ENCODE measurements at places on chromosomes 2 and 18. TPM values are rescaled to one million over a fixed set of nuclear protein-coding genes. Genes with fewer than 3 reads are reported as not detected.

DNA sequence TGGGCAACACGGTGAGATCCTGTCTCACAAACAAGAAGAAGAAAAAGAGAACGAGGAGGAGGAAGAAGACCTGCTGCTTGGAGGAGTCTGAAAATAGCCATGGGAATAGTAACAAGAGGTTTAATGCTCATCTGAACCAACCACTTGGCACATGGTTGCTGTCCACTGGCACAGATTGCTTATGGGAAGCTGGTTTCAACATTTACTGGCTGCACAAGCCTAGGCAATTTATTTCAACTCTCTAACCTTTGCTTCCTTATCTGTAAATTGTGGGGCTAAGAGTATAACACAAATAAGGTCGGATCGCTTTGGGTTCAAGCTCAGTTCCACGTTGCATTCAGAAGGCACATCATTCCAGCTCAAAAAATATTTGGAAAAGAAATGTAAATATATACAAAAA, 14.2 kb upstream of the RHOB start:
- DNase-seq = no peak

DNA sequence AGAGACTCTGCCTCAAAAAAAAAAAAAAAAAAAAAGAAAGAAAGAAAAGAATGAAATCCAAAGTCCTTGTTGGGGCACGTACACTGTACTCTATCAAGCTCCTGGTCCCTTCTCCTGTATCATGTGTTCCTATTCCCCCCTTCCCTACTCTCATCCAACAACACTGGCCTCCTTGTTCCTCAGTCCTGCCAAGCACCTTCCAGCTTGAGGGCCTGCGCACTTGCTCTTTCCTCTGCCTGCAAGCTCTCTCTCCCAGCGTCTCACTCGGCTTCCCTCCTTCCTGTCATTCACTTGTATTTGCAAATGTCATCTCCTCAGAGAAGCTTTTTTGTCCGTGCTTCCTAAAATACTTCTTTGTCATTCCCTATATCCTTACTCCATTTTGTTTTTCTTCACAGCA, 10.8 kb upstream of the KIF3C start:
- DNase-seq = no peak

DNA sequence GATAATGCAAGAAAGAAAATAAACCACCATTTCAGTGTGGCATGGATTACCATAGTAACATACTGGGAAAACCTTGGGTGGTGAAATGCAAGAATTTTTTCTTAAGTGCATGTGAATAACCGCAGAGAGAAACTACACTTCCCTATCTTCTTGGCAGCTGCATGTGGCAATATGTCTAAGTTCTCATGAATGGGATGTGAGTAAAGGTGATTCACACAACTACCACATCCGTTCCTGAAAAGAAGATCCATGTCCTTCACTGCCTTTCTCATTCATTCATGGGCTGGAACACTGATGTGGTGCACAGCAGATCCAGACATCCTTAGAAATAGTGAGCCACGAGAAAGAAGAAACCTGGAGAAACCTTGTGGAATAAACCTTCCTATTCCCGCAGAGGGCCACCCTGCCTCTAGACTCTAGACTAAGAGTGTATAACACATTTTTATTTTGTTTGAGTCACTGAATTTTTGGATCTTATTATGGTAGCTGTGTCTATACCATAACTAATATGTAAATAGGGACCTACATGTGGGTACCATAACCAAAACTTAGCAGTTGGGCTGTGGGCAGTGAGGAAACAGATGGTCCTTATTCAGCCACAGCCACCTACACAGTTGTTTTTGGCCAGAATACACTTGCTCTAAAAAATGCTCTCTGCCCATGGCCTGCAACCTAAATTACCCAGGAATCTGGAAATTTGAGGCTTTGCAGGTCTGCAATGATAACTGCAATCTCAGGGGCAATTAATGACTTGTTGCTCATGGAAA, 573.3 kb downstream of the LRP1B start:
- DNase-seq = no peak

- DNase-seq = no peak
These were observed at the start of gene KIAA2012 for GRCh38 chr2:202072737-202073401. KIAA2012 (plus strand) TSS chr2:202073255; CDS start chr2:202073628, 373 bp downstream.

GRCh38 chr2:121321476-121321875, 36.5 kb upstream of the TFCP2L1 start:
- DNase-seq = no peak

DNA sequence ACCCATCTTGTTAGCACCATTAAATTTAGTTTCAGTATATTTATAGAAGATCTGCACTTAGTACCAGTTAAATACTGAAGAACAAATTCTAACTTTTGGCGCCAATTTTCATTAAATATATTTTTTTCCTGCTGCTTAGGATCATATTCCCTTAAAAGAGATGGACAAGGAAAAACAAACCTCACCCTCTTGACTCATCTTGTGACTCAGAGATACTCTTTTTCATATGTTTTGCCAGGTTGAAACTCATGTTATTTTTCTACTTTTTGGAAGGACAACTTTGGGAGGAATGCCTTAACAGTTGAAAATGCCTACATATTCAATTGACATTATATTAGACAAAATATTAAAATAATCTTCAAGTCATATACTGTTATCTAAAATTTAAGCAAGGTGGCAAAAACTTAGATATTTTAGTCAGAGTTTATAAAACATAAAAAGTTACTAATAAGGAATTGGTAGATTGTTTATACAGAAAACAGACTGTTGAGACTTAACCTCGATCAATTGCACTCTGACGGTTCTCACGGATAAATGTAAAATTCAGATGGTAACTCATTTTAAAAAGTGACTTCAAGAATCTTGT, 36.2 kb downstream of the PNO1 start:
- no peak for DNase-seq

GRCh38 chr2:239883326-239884050, 141.7 kb downstream of the NDUFA10 start:
- DNase-seq = no peak

- DNase-seq = no peak
These were observed 98.0 kb downstream of the STK39 start for GRCh38 chr2:168149150-168149974.

DNA sequence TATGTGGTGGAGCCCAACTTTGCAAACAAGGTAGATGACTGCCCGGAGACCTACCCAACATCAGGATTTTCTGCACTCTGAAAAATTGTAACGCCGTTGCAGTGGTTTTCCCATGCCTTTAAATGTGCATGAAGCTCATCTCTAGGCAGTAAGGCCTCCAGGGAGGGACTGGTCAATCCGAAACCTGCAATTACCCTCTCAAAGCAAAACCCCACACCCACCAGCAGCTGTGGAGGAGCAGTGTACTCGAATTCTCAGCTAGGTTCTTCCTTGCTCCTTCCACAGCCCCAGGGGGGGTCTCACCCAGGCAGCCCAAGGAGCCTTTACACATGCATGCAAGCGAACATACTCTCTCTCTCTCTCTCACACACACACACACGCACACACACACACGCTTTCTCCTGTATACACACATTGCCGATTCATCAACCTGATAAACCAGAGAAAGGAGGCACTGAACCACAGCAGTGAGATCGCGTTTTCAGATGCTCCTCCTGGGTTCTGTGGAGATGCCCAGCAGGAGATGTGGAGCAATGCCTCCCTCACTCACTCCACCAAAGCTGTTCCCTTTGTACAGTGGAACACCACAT, 109.2 kb downstream of the VIT start:
- no peak for DNase-seq

The ANKRD62 gene
- polyA plus RNA-seq = not detected

The VIT gene
- polyA plus RNA-seq = not detected

The TEKT4 gene
- polyA plus RNA-seq = not detected

The RALBP1 gene
- polyA plus RNA-seq = 48.8 TPM

- DNase-seq = no peak
These were observed 190.7 kb downstream of the NOL4 start for GRCh38 chr18:34033968-34034367.

DNA sequence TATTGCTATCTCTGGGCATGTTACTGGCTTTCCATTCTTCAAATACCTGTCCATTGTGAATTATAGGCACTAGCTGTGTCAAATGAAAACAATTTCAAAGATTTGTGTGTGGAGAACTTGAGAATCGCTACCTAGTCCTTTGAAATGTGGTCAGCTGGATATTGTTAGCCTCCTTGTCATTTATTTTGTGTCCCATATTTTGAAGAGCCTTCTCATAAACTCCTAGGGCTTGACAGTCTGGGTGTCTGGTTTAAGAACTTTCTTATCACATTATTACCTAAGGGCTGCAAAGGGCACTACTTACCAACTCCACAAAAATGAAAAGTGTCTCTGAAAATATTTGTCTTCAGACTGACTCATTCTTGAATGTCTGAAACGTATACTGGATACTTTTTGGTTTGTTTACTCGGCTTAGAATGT, 50.2 kb downstream of the COL4A3 start:
- no peak for DNase-seq

Measured in CD4-positive, alpha-beta memory T cell (primary cell).